Stimulated activated CD4-positive, alpha-beta T cell treated with anti-CD3 and anti-CD28 coated beads, Interleukin-12 subunit alpha, Interleukin-12 subunit beta, amount 100 ng/mL, for 48 hours (primary cell): ENCODE measurements at places on chromosomes 12 and 14.
A peak's percentile ranks its signal among the peaks of the same experiment; 100 is the strongest.

GRCh38 chr14:32102152-32102787 is 25.2 kb downstream of the ARHGAP5 start:
- DNase-seq: no peak

GRCh38 chr12:6231359-6232268 is 31.4 kb downstream of the CD9 start:
- DNase-seq: no peak

DNA sequence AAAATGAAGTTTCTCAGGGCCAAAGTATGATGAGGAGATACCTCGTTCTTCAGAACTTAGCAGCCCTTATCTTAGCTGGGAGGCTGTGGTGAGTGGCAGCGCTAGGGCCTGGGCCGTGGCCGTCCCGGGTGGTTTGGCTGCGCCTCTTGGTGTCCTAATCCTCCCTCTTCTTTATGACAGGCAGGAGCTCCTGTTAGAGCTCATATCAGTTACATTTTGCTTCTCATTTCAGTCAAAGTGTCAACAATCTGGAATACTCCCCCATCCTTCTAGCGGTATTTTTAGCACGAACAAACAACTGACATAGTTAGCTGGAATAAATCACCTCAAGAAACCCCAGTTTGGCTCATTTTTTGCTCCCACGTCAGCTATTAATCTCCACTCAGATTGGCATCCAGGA is 188.8 kb downstream of the TTC7B start:
- DNase-seq: no peak

- peak; percentile 13 for DNase-seq
Observed at GRCh38 chr14:106657460-106657859, 1131.1 kb downstream of the TMEM121 start.

- DNase-seq: no peak
Observed at GRCh38 chr14:37721976-37722659, 126.7 kb downstream of the TTC6 start.

DNA sequence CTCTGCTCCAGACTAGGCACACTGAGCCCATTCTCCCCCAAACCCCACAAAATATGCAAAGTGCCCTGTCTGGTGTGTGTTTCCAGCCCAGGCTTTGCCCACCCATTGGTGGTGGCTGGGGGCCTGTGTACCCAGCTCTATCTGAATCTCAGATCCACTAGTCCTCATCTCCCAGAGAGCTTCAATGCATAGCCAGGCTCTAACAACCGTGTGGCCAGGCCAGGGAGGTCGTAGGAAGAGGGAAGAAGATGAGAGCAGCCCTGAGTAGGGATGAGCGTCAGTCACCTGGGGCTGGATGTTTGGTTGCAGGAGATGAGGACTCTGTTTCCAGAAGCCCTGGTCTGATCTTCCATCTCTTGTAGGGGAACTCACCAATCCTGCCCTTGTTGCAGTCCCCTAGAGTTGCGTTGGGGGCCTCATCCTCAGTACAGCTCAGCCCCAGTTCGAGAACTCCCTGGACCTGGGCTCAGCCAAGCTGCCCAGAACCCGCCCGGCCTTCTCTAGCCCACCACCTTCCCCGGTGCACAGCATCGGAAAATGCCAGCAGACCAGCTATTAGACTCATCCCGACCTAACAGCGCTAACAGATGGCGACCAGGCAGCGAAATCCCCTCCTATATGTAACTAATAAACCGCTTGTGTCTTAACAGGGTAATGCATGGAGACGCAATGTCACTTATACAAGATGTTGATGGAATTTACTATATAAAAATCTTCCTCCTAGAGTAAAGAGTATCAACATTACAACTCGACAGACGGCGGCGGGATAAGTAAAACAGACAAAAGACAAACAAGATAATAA is 3.2 kb upstream of the LHX5 start:
- no peak for DNase-seq

DNA sequence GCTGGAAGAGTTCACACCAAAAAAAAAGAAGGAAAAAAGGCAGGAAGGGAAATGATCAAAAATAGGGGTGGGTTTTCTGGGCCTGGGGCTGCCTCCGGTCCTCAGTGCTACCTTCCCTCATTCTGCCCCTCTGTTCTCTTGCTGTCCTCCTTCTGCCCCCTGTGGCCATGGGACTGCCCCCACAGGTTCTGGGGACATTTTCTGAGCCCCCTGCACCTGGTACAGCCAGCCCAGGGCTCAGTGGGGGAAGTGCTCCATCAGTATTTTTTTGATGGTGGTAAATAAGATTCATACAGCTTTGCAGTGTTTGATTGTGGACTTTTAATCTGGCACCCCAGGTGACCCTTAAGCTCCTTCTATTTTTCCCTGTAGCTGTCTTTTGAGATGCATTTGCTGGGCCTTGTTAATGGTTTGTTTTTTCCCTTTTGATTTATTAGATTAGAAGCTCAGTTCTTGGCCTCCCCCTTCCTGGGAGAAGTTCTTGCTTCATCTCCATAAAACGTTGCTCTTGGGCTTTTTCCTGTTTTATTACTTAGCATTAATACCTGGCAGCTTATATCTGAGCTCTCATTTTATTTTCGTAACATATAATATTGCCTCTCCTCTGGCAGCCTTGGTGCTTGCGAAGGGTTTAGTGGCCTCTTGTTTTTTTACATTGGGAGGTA is 43.1 kb downstream of the CHST11 start:
- DNase-seq: no peak

GRCh38 chr12:123384994-123385376 is 1.1 kb downstream of the KMT5A start:
- no peak for DNase-seq

DNA sequence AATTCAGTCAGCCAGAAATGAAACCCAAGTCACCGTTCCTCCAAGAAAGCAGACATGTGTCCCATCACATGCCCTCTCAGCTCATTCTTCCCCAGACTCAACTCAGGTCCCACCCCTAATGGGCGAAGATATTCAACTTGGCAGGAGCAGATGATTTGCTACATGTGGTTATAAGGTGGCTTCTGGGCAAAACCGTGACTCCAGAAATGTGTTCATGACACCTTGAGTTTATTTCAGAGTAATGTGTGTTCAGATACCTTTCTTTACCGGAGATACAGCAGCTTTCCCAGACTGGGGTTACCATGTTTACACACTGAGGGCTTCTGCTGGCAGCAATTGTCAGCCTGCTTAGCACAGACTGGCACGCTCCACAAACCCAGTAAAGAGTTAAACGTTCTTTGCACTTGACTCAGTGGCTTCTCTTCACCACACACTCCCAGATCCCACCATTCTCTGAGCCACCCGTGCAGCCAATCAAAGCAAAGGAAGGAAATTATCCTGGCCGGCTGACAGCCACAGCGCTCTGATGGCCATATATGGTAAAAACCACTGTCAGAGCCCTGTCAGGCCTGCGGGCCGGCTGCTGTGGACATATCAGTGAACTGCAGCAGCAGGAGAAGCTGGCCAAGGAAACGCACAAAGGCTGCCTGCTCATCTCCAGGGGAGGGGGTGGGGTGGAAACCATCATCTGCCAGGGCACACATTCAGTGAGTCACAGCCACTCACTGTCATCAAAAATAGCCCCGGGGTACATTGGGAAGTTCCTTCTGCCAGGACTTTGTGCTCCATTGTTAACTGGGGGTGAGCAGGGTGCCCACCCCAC is 39.9 kb downstream of the CORO1C start:
- peak; percentile 71 for DNase-seq

DNA sequence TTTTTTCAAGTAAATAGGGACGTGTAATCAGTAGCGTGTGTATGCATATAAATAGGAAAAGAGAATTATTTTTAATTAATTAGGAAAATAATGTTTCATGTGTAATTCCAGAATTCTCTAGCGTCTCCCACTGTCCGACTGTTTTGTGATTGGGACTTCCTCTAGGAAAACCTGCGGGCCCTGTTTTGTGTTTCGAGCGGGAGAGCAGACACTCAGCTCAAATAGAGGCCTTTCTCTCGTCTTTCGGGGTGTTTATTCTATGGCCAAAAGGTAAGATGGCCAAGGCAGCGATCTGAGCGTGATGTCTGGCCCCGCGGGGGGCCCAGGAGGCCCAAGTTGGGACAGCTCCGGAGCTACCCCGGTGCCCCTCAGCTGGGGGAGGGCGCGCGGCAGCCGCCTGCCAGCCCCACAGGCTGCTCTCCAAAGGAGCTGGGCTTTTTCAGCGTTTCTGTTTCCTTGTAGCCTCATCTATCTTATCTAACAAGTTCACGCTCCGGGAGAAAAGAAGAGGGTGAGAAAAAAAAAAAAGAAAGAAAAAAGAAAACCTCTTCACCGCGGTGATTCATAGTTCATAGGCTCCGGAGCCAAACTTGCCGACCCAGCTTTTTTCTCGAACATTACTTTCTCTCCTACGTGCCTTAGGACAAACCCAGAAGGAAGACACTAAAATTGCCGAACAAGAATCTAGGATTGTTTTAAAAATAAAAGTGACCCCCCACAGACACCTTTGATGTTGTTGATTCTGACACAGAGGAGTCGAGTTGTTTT is 7.5 kb upstream of the FOXG1 start:
- no peak for DNase-seq

DNA sequence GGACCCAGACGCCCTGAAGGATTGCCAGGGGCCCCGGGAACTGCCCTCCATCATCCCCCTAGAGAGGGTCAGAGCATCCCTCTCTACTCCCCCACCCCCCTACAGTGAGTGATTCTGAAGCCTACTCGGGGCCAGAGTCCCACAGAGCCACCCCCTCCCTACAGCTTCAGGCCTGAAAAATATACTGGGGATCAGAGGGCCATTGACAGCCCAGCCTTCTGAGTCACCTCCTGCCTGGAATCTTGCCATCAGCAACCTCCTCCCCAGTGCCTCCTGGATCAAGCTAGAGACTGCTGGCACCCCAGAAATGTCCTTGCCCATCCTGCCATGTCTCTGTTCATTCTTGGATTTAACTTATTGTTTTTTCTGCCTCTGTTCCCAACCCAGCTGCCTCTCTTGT is 21.7 kb upstream of the MIA2 start:
- DNase-seq: no peak

GRCh38 chr12:7605900-7606465 is 59.7 kb downstream of the APOBEC1 start:
- DNase-seq: no peak

DNA sequence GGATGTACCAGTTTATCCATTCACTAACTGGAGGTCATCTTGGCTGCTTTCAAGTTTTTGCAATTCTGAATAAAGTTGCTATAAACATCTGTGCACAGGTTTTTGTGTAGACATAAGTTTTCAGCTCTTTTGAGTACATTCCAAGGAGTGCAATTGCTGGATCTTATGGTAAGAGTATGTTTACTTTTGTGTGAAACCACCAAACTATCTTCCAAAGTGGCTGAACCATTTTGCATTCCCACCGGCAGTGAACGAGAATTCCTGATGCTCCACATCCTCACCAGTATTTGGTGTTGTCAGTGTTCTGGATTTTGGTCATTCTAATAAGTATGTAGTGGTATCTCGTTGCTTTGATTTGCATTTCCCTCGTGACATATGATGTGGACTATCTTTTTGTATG is 150.5 kb upstream of the BCL2L14 start:
- DNase-seq: no peak

DNA sequence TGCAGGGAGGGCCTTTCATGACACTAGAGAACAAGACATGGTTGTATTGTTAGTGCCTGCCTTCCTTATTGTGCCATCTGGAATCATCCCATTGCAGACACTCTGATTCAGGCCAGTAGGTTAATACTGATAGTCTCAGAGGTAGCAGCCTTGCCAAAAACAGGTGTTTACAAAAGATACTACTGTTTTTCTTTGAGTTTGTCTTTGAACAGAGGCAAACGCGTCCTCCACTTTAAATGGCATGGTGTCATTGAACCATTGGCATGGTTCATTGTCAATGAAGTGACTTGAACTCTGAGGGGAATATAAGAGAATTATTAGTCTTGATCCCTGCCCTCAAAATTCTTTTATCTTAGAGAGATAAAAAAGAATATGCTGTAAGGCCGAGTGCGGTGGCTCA is 4.2 kb downstream of the FNTB start:
- no peak for DNase-seq
